Posterior cingulate gyrus (tissue), 11 donors: ENCODE measurements at places on chromosomes 2 and 18.

GRCh38 chr18:57202881-57203280 lies 56.0 kb downstream of the BOD1L2 start:
- DNase-seq, result no peak

DNA sequence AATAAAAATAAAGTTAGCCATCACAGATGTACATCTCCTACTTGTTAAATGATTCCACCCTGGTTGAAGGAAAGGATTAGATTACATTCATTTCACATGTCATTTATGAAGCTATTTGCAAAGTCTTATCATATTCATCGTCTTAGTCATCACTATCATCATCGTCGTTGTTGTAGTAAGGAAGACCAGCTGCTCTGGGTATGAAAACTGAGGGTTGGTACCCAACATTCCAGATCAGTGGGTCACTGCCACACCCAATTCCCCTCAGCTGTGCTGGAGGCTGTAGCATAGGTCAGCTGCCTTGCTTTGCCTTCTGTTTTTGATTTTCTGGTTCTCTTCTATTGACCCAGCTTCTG lies 20.9 kb upstream of the CCBE1 start:
- DNase-seq, result no peak

DNA sequence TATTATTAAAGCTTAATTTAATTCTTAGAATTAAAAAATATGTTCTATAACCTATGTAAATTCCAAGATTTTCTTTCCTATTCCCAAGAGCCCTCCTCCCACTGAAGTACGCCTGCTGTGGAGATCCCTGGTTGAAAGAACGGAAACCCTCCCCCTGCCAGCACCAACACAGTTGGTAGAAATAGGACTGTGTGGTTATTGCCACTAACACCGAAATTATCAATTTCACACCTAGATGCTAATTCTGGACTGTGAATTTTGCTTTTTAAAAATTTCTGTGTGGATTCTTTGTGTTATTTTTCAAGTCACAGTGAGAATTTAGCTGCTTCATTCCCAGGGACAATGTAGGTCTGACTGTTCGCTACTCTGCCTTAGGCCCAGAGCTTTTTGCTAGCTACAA lies 305.8 kb upstream of the HNMT start:
- DNase-seq, result no peak

GRCh38 chr2:21358976-21359375 lies 235.2 kb downstream of the TDRD15 start:
- no peak for DNase-seq

GRCh38 chr2:107025869-107026380 lies 140.0 kb upstream of the ST6GAL2 start:
- no peak for DNase-seq

DNA sequence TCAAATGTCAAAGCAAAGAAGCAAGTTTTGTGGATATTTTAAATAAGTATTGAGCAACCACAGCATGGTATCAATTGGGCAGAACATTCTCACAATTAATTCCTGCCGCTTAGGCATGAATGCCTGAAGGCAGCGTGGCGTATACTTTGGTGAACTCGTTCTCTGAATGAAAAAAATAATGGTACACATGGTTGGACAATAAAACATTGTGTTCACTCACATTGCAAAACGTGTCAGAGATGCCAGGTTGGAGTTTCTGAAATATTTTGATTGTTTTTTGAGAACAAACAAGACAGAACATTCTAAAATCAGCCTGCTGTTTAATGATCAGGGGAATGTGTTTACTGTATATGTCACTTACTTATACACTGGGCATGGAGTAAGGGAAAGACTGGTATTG lies 254.2 kb downstream of the CDH2 start:
- DNase-seq, result no peak

DNA sequence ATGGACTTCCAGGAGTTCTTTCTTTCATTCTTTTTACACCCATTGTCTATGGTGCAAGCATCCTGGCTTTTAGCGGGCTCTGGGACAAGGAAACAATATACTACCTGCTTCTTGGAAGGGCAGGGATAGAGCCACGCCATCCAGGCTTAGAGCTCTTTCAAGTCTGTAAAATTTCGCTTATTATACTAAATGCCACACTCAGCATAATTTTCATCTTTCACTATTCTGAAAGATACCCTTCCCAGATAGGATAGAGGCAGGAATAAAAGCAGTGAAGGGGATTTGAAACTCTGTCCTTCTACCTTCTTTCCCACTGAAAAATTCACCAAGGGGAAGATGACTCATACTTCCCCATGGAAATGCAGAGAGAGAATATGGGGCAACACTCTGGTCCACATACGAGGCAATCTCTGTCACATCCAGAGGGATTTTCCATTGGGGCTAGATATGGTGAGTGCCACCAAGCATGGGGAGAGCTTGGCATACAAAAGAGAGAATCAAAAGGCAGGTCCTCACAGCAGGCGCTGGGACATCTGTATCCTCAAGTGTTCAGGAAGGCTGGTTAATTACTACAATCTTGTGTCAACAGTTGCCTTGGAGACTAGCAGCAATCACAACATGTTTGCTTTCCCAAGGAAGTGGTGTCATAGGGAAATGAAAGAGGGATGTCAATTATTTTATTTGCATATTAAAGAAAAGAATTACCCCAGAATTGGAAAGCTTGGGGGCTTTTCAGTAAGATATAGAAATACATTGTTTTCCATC lies 127.6 kb downstream of the TDRD15 start:
- DNase-seq, result no peak

DNA sequence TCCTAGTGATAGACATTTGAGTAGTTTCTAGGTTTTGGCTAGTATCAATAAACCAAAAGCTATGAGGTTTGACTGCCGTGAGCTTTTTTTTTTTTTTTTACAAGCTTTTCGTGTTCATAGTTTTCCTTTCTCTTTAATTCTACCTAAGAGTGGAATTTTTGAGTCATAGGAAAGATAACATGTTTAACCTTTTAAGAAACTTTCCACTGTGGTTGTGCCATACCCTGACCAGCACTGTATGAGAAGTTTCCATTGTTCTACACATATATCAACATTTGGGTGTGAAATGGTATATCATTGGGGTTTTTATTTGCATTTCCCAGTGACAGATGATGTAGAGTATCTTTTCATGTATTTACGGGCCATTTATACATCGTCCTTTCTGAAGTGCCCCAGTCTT lies 31.7 kb downstream of the UBE2F start:
- DNase-seq, result no peak

- DNase-seq, result no peak
These were observed 207.7 kb downstream of the ZBTB7C start for GRCh38 chr18:48201337-48202005.

DNA sequence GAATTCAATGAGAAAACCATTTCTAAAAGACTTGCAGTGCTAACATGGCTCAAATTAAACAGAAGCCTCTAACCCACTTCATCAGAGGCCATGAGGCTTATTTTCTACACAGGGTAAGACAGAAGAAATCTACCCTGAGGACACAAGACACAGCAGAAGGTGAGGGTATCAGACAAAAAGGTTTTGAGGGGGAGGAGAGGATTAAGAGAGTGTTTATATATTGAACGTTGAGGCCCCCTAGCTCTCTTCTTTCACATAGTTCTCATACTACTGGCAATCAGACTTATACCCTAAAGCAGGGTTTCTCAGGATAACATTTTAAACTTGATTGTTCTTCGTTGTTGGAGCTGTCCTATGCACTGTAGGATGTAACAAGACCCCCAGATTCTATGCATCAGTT lies 21.4 kb downstream of the ORC4 start:
- no peak for DNase-seq

- no peak for DNase-seq
These were observed 40.5 kb upstream of the ATP6V1B1 start for GRCh38 chr2:70895249-70895648.

DNA sequence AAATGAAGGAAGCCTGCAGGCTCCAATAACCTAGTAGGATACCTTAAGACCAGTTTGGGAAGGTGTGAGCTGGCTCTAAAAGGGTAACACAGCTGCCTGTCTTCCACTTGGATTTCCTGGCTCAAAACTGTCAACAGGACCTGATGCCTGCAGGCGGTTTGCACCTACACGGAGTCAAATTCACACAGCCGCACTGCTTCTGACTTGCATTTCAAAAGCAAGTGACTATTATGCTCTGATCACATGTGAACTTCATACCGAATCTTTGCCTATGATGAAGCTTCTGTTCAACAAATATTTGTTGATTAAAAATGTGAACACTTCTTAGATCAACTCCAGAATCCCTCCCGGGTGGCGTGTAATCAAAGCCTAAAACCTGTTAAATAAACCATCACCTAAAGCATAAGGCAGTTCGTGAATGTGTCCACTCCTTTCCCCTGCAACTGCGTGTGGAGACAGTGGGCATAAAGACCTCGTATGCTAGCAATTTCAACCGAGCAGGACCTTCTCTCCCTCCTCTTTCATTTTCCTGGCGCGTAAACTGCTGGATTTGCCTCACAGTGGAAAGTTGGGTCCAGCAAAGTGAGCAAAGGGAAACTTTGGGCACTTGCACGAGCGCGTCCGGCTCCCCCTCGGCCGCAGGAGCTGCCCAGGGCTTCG lies 784 bp downstream of the CRACDL start:
- DNase-seq, result no peak

GRCh38 chr18:26290385-26290784 lies 64.1 kb downstream of the TAF4B start:
- DNase-seq, result no peak

GRCh38 chr2:66436581-66437001 lies 1.7 kb downstream of the MEIS1 start:
- no peak for DNase-seq

- DNase-seq, result no peak
These were observed 58.1 kb upstream of the DLX2 start for GRCh38 chr2:172160839-172161238.

DNA sequence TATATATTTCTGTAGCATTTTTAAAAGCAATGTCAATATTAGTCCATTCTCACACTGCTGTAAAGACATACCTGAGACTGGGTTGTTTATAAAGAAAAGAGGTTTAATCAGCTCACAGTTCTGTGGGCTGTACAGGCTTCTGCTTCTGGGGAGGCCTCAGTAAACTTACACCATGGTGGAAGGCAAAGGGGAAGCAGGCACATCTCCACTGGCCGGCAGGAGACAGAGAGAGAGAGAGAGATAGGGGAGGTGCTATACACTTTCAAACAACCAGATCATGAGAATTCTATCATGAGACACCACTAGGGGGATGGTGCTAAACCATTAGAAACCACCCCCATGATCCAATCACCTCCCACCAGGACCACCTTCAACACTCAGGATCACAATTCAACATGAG lies 43.1 kb downstream of the CHMP3 start:
- no peak for DNase-seq

GRCh38 chr2:795531-796041 lies 118.4 kb upstream of the TMEM18 start:
- peak; percentile 78 for DNase-seq

DNA sequence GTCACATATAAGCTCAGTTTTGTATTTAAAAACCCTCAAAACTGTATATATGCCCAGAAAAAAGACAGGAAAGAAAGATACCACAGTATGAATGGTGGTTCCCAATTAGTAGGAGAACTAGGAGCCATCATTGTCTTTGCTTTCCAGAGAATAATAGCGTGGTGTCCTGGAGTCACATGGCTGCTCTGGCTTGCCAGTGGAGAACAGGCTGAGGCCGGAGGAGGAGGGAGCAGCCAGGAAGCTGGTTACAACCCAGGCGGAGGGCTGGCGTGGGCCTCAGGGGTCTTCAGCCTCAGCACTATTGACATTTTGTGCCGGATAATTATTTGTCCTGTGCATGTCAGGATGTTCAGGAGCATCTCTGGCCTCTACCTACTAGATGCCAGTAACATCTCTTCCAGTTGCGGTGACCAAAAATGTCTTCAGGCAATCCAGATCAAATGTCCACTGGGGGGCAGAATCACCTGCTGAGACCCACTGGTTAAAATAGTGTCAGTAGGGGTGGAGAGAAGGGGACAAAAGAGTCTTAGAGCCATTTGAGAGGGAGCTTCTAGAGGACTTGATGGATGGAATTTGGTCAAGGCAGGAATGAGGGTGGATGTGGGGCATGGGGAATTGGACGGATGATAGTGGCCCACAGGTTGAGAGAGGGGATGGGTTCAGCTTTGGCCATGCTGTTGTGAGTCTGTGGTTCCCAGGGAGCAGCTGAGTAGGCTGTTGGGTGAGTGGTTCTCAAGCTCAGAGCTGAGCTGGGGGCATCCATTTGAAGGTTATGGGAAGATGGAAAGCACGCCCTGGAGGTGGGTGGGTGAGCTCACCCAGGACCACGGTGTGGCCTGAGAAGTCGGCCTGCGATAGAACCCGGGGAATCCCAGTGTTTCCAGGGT lies 144.9 kb downstream of the AGAP1 start:
- peak; percentile 62 for DNase-seq

- peak; percentile 59 for DNase-seq
These were observed 95.3 kb upstream of the ALKAL2 start for GRCh38 chr2:383178-383577.

DNA sequence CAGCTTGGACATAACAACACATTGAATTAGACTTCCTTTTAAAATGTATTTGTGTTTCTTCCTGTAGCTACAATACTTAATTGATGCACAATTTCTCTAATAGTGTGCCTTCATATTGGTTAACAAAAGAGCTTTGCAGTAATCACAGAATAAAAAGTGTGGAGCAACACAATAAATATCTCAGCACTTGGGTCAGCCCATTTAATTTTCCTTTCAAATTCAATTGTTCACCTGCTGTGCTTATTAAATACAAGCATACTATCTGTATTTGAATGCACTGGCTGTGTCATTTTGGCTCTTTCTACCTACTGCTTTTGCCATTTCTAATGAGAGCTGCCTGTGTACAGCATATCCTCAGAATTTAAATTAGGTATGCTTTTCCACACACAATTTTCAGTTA lies 1641.3 kb upstream of the SLC39A10 start:
- DNase-seq, result no peak

- no peak for DNase-seq
These were observed 94.6 kb downstream of the PMAIP1 start for GRCh38 chr18:59994357-59994756.

DNA sequence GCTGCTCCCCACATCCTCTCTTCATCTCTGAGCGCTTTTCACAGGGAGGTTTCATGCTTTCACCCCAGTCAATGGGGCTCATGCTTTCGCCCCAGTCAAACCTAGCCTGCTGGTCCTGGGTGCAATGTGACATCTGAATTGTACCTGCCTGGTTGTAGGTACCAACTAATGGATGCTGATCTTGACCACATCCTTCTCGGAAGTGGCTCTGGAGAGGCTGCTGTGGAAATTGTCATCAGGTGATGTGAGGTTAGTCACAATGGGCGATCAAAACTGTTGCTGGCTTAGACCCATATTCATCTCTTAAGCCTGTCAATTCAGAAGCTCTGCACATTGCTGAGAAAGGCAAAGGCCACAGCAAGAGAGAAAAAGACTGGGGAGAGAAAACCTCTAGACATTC lies 32.7 kb upstream of the ALKAL2 start:
- no peak for DNase-seq

GRCh38 chr2:88114889-88115288 lies 13.0 kb downstream of the FABP1 start:
- no peak for DNase-seq
